ENCODE measurements at places on chromosomes 13 and 19.

DNA sequence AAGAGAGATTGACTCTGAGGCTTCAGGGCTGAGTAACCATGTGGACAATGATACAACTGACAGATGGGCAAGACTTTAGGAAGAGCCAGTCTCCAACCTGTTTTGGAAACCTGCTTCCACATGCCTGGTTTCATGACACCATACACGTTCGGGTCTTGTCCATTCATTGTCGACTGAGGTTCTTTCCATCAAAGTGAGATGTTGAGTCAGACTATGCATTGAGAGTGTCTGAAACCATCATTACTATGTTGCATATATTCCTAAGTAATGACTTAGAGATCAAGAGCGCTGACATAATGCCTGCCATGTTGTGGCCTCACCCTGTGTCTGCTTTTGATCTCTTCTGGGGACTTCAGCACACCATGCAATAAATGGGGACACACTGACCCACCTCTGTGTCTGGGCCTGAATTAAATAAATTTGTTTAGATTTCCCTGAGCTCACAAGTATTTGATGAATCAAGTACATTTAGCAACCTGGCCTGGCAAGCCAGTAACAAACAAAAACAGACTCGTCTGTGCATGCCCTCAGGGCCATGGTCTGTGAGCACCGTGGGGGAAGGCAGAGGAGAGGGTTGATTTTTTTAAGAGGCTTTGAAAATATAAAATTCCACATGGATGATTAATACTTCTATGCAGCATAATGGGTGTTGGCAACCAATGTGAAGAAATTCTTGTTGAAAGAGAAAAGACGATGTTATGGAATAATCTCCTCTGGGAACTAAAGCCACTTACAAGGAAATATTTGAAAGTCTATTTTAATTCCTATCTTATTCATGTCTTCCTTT lies 49.9 kb upstream of the UBAC2 start:
- DNase-seq = no peak

DNA sequence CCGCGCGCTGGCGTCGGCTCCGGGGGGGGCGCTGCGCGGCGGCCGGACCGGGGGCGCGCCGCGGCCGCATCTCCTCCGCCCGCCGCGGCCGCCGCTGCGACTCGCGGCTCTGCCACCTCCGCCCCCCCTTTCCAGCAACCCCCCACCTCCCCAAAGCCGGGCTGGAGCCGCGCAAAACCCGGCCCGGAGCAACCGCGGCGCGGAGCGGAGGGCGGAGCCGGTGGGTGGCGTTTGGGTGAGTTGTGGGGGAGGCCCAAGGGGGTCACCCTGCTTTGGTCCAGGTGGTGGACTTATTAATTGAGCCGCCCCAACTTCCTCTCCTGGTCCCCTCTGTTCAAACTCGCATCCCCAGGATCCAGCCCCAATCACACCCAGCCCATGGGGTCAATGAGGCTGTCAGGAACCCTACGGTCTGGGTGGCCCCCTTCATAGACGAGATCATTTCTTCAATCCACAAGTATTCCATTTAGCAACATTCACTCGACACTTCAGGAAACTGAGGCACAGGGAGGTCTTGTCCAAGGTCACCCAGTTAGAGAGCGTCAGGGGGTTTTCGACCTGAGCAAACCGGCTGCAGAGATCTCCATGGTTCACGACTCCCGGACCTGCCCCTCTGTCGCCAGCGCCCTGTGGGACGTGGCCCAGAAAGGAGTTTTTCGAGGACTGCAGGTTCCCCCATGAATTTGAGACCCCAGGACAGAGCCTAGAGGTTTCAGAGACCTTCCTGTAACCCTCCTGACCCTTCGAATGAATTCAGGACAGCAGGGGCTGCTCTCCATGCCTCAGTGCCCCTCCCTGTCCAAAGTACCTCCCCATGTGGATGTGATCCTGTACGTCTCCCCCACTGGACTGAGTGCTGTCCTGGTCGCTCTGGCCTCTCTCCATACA lies 22.4 kb upstream of the SEMA6B start:
- DNase-seq = peak; percentile 72

- peak; percentile 6 for DNase-seq
Observed at GRCh38 chr13:53513226-53513625, 484.6 kb downstream of the OLFM4 start.

DNA sequence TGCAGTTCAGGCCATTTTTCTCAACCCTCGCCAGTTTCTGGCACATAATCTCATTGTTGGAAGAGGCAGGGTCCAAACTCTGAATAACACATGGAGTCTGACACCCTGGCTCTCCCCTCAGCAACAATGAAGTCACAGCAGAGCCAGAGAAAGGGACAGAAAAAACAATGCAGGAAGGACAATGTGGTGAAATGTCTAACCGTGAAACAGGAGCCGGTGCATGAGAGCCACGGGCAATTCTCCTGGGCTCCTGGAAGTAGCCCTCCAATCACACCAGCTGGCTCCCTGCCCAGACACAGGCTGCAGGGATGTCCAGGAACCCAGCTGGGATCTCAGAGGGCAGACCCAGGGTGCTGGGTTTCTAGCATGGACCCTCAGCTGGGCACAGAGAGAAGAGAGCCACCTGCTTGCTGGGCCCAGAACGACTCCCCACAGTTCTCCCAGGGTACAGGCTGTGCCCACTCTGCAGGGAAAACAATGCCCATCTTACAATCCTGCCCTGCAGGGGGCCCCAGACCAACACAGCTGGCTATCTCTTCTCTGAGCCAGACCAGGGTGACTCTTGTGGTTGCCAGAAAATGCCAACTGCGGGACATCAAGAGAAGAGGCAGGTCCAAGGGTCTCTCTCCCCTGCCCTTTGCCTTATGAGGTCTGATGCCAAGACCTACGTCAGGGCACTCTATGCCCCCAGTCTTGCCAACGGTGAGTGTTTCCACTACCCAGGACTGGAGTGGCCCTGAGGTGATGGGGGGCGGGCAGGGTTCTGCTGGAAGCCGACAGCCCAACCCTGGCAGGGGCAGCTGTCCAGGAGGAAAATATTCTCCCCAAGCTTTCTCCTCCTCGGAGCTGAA lies 64.5 kb downstream of the CEBPG start:
- no peak for DNase-seq

DNA sequence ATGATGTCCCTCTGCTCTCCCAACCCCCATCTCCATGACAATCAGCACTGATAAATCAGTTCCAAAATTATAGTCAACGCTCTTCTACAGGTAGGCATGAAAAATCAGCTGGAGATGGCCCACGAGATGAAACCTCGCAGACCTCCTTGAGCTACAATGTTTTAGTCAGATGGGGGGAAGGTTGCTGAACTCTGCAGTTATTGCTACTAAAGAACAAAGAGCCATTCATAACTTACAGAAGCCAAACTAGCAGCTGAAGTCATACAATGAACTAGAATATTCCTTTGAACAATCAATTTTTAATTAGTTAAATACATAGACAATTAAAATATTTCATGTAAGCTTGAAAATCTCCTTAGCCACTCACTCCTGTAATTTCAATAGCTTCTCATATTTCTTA lies 179.2 kb downstream of the NHLRC3 start:
- no peak for DNase-seq

DNA sequence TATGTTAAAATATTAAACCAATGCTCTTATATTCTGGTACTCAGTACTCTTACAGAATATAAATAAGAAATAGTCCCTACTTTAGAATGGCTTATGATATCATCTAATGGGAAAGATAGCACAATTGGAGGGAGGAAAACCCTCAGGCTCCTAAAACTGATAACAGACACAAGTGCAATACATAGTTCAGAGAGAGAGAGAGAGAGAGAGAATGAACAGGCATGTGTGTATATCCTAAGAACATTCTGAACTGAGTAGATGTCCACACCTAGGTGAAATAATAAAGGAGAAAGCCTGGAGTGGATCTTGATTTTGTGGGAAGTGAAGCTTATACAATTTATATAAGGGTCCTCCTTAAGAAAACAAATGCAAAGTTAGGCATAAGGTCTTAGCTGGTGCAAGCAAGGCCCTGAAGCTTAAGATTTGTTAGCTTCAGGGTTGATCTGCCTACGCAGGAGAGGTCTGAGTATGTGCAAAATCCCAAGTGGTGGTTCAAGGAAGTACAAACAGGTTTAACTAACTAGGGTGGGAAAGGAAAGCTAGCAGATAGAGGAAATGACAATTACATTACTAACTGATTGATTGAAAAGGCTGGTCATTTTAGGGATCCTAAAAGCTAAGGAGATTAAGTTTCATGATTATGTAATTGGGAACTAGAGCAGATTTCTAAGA lies 53.3 kb downstream of the SOX21 start:
- DNase-seq = peak; percentile 59

- no peak for DNase-seq
Observed at GRCh38 chr19:17479325-17479791, 9.0 kb downstream of the SLC27A1 start.

DNA sequence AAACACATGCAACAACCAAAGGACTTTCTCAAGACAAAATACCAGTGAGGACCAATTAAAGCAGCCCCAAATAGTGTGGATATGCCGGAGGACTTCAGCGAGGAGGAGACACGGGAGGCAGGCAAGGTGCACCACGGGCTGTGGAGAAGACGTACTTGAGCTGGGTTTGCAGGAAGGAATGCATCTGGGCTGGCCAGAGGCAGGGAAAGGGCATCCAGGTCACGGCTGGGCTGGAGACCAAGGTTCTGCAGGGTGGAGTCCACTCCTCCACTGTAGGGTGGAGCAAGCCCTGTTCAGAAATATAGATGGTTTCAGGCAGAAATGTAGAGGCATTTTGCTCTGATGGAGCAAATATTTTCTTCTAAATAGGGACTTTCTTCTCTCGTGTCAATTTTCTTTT lies 36.6 kb upstream of the MEDAG start:
- no peak for DNase-seq

- DNase-seq = no peak
Observed at GRCh38 chr19:47106821-47107201, 6.8 kb downstream of the ZC3H4 start.

DNA sequence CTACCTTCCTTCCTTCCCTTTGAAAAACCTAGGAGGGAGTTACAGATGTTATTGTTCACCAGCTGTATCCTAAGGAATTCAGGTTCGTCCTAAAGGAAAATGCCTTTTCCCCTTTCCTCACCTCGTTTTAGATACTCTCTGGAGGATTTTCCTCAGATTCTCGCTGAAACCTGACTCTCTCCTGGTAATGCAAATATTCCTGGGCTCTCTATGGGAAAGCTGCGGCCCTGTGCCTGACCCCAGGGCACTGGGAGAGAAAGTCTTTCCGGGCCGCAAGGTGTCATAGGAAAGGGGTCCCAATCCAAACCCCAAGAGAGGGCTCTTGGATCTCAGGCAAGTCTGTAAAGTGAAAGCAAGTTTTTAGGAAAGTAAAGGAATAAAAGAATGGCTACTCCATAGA lies 13.1 kb upstream of the OR1M1 start:
- DNase-seq = peak; percentile 74

DNA sequence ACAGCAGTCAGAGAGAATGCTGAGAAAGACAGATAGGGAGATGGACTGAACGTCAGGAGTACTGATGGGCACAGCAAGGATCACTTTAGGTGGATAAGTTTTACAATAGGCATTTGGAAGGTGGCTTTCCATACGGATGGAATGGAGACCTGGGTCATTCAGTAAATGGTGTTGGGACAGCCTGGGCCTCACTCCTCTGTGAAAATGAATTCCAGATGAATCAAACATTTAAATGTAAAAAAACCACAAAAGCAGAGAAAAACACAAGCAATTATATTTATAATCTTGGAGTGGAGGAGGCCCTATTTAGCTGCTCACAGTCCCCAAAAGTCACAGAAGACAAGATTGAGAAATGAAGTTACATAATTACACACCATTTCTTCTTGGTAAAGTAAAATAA lies 4.7 kb downstream of the IL17D start:
- DNase-seq = no peak

GRCh38 chr19:55633861-55634260 lies 6.9 kb upstream of the ZNF580 start:
- DNase-seq = no peak

DNA sequence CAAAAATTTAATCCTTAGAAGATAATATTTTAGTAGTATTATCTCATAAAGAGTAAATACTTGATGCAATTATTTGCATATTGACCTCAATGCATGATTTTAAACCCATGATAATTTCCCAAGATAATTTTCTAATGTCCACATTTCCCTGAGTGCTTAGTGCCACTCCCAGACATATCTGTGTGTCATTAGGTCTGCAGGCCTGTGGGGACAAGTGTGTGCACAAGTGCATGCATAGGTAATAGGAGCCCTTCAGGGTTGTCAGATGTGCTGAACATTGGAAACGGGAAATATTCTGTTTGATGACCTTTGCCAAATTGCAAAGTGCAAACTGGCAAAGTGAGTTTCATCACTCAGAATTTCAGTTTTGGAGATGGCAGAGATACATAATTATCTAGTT lies 369.9 kb downstream of the KLF5 start:
- no peak for DNase-seq

DNA sequence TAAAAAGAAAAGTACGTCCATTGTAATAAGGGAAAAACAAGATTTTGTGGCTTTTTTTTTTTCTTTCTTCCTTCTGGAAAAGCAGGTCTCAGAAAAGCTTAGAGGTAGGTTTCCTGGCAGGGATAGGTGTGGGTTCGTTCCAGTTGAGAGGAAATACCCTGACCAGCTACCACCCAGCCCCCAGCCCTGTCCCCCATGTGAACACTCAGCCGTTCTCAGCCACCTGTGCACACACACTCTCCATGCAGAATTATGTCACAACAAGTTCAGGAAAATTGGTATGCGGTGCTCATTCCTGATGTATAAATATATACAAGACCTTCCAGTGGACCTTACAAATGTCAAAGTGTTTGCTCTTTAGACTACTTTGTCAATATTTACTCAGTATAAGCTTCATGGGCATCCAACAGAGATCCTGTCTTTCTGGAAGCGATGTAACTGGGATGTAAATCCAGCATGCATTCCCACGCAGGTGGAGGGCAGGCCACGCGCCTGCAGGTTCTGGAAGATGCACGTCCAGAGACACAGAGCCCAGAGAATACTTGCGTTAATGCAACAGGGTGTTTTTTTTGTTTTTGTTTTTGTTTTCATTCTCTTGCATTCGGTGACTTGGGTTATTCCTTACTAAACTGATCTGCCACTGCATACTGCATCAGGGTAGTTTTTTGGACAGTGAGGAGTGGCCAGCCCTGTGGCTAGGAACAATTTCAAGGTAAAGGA lies 68.8 kb downstream of the TSHZ3 start:
- no peak for DNase-seq

- DNase-seq = no peak
Observed at GRCh38 chr13:104648291-104648690, 1582.1 kb upstream of the SLC10A2 start.

DNA sequence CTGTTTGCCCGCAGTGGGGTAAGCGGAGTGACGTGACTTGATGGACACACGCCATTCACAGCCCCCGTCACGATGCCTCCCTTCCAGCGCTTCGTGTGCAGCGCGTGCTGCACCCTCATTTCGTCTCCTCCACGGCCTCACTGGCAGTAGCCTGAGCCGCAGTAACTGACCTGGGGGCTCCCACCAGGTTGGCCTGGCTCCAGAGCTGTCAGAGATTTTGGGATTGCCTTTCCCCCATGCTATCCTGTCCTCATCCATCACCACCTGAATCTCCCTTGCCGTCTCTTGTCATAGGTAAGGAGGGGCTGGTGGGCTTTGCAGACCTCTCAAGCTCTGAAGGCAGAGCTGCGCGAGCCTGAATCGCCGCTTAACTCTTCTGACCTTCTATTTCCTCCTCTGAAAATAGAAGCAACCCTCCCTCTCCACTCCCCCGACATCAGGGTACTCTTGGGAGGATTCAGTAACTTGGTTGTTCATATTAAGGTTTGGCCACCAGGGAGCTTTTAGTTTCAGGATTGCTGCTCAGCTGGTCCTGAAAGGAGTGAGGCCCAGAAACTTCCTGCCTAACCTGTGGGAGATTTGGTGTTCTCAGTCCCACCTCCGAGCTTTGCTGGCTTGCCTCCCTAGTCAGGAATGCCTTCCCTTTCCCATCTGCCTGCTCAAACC lies 27.9 kb downstream of the SIGLEC5 start:
- DNase-seq = peak; percentile 43

GRCh38 chr13:19818223-19818842 lies 35.6 kb upstream of the PSPC1 start:
- peak; percentile 92 for DNase-seq
